Epithelial cell of prostate (primary cell): ENCODE measurements at places on chromosomes 5 and 9.

DNA sequence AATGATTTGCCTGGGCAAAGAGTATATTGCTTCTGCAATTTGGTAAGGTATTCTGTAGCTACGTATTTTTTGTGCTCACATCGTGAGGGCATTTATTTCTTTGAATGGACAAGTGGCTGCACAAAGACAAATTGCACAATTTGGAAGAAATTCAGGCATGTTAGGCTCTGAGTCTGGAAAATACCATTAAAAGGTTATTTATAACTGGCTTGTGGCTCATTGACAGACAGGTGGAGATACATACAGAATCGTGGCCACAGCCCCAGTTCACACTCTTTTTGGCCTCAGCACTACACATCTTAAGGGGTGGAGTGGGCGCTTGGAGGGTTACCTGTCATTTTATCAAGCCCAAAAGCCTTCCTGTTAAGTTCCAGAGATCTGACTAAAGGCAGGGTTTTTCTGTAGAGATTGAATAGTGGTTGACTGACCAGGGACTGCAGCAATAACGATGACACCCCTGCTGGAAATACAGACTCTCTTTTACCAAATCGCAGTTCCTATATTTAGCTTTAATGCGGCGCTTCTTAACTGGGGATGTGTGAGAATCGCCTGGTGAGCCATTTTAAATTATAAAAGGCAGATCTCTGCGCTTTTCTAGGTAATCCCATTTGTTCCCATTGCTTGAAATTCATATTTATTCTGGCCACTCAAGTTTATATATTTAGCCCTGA is 14.7 kb downstream of the MAN2A1 start:
- DNase-seq: no peak

- peak; percentile 10 for DNase-seq
Observed at GRCh38 chr9:84111726-84112125, 131.1 kb downstream of the RMI1 start.

DNA sequence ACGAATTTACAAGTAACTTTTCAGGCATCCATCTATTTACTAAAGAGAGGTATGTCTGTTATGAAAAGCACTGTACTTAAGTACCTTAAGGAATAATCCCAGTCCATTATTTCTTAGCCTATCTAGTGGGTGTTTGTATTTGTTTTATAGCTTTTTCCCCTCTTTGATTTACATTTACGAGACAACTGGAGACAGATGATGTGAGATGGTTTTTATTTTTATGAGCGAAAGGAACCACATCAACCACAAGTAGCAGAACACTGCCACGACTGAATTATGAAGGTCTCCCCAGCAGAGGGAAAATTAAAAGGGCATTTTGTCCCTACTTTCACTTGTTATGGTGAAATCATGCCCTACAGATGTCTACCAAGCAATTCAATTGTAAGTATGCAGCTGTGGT is 357.8 kb downstream of the NFIB start:
- DNase-seq: no peak

DNA sequence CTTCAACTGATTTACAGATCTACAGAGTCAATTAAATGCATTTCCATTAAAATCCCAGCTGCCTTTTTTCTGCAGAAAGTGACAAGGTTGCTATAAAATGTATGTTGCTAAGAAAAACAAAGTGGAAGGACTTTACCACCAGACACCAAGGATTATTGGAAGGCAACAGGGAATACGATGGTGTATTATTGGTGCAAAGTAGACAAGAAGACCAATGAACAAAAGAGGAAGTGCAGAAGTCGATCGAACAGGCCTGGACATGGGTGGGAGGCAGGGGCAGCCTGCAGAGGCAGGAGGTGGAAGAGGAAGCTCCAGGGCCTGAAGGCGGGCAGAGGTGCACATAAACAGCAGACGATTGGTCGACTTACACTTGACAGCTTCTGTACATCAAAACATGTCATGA is 10.6 kb upstream of the SLC6A19 start:
- DNase-seq: no peak

DNA sequence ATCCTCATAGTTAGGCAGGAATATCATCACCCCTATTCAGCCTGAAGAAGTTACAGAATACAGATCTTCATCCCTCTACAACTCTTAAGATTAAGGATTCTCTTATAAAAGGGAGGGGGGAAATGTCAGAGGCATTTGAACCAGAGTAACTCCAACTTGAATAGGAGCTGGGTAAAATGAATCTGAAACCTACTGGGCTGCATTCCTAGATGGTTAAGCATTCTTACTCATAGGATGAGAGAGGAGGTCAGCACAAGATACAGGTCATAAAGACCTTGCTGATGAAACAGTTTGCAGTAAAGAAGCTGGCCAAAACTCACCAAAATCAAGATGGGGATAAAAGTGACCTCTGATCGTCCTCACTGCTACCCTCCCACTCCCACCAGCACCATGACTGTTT is 14.4 kb downstream of the FREM1 start:
- peak; percentile 43 for DNase-seq

GRCh38 chr9:14262827-14263226 is 51.1 kb downstream of the NFIB start:
- no peak for DNase-seq

GRCh38 chr5:65394087-65394486 is 87.6 kb downstream of the ADAMTS6 start:
- no peak for DNase-seq

GRCh38 chr9:87422999-87423398 is 74.7 kb upstream of the DAPK1 start:
- DNase-seq: no peak

DNA sequence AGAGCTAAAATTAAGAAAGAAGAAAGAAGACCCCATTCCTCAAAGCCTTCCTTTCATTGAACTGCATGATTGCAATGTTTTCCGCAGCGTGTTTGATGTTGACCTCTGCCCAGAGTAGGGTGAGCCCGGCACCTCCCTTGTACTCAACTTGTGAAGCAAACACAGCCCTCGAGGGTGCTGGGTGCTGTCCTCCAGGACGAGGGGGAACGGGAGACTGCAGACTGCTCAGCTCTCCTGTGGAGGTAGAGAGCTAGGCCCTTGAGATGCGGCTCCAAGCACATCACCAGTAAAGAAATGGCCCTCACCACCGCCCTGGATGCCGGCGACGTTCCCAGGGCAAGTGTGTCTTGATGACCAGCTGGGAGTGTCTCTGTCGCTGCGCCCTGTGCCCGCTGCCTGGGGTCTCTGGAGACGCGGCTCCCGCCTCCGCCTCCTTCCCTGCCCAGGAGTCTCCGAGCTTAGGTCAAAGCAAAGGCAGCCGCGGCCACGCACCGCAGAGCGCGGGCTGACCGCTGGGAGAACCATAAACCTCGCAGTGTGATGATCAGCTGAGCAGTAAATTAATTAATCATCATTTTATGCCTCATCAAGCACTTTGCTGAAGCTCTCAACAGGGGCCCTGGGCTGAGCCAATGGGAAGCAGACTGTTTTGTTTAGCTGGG is 108.7 kb downstream of the IRX2 start:
- no peak for DNase-seq

- DNase-seq: no peak
Observed at GRCh38 chr5:96427824-96428223, 5.2 kb downstream of the PCSK1 start.

- no peak for DNase-seq
Observed at GRCh38 chr9:107868186-107868585, 378.6 kb upstream of the KLF4 start.

- DNase-seq: no peak
Observed at GRCh38 chr5:178548746-178549145, 41.4 kb downstream of the COL23A1 start.

GRCh38 chr5:135266975-135267374 is 132.1 kb downstream of the MACROH2A1 start:
- no peak for DNase-seq

GRCh38 chr9:137140151-137141012 is 1.4 kb downstream of the GRIN1 start:
- no peak for DNase-seq

DNA sequence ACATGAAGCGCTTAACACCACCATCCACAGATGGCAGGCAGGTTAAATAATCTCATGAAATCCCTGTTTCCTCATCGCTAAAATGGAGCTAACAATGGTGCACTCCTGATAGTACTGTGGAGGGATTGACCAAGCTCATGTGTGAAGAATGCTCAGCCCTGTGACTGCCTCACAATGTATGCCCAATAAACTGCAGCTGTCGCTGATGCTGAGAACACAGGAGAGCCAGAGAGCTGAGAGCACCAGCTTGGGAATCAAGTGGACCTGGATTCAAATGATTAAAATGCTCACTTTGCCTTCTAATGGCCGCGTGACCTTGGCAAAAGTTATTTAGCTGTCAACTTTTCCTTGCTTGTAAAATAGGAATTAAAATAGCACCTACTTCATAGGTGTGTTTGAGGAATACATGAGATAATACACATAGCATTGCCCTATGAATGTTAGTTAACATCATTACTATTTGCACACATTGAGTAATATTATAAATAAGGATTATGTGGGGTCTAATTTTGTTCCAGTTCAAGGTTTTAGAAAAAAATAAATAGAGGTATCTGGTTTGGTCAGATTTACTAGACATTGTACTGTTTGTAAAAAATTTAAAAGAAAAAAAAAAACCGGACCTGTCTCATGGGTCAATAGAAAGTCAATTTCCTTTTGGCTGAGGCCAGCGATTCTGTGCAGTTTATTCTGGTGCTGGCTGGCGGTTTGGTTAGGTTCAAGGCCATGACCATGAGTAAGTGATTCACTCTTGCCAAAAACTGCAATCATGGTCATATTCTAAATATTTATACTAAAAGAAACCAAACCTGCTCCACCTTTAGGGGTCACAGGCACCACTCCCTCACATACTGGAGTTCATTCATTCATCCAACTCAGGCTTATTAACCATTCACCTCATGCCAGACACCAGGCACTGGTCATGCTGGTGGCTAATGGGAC is 101.3 kb downstream of the SH3TC2 start:
- DNase-seq: no peak

DNA sequence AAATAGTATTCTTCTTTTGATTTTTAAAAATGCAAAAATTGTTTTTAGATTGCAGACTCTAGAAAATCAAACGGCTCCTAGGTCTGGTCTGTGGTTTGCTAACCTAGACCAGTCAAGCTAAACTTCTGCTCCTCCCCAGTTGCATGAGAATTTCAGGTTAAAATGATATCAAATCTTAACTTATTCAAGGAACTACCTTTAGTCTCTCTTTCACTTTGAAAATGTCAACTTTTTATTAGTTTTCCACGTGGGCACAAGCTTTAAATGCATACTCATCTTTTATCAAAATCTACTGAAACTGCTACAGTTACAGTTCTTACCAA is 8.8 kb downstream of the CAMK4 start:
- no peak for DNase-seq

- no peak for DNase-seq
Observed at GRCh38 chr9:103003689-103004088, 8.6 kb downstream of the CYLC2 start.

GRCh38 chr9:132341177-132341840 is 13.5 kb downstream of the SETX start:
- peak; percentile 29 for DNase-seq

DNA sequence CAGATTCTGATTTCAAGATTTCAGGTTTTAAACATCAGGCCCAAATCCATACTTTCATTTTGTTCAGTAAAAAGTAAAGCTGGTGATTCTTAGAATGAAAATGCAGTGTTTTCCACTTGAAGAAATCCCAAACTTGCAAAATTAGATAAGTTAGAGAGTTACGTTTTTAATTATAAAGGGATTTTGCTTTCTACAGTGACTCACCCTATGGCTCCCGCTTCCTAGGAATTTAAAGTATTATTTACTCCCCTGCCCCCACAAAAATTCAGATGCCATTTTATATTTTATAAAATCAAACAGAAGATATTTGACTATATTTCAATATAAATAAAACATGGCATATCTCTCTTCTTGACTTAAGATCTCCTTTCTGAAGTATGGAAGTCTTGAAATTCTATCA is 402.9 kb downstream of the ZSWIM6 start:
- no peak for DNase-seq

- no peak for DNase-seq
Observed at GRCh38 chr9:81499594-81499993, 189.8 kb downstream of the TLE1 start.

- no peak for DNase-seq
Observed at GRCh38 chr5:889075-889710, 3.4 kb downstream of the BRD9 start.

- DNase-seq: no peak
Observed at GRCh38 chr9:4514252-4515128, 24.2 kb downstream of the SLC1A1 start.

DNA sequence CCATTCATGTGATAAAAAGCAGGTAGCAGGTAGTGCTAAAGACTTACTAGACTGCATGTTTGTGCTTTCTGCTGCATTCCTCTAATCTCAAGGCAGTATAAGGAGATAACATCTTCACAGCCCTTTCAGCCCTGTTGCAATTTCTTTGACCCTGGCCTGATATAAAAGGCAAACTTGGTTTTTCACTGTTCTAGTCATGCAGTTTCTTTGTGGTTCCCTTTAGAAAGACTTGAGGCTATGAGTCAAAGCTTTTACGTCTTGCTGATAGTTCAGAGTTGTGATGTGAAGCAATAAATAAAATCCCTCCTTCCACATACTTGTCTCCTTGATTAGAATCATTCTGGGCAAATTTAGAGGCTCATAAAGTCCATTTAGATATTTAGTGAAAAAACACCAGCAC is 88.6 kb upstream of the CDKN2B start:
- DNase-seq: peak; percentile 78

DNA sequence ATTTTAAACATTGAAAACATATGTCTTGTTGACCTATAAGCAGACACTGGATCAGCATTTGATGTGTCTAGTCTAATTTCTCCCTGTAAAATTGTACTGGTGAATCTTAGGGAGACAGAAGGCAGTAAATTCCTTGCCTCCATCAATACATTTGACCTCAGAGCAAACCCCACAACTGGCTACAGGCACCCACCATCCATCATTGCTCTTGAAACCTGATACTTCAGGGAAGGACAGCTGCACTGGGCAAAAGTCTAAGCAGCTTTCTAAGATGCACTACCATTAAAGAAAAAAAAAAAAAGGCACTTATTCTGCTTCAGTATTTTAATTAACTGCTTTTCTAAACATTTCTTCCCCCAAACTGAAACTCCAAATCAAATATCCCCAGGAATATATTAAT is 1051.3 kb upstream of the DMAC1 start:
- DNase-seq: no peak
